ENCODE measurements at places on chromosomes 1 and 21.

DNA sequence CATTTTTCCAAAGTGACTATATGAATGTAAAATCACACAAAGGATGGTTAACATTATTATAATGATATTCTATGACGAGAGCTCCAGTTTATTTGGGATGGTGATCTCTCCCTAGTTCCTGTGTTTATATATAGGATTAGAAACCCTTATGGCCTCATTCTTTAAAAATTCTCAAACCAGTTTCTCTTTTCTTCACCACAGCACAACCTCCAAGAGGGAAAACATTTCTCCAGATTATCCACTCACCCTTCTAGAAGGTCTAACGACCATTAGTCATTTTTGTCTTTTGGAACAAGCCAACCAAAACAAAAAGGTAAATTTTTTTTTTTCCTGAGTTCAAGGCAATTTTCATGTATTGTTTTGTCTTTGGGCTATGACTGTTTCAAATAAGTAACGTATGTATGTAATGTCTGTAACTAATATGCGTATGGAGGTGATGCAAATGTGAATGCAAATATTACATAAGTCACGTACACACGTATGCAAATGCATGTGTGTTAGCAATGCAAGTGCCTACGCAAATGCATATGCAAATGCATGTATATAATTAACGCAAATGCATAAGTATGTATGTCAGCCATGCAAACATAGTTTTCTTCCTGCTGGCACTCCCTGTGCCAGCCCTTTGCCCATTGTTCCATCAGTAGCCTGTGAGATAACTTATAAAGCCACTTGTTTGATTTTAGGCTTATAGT is 72.5 kb upstream of the MORC3 start:
- no peak for DNase-seq

GRCh38 chr21:44865561-44866280 is 7.8 kb downstream of the PTTG1IP start:
- no peak for DNase-seq

DNA sequence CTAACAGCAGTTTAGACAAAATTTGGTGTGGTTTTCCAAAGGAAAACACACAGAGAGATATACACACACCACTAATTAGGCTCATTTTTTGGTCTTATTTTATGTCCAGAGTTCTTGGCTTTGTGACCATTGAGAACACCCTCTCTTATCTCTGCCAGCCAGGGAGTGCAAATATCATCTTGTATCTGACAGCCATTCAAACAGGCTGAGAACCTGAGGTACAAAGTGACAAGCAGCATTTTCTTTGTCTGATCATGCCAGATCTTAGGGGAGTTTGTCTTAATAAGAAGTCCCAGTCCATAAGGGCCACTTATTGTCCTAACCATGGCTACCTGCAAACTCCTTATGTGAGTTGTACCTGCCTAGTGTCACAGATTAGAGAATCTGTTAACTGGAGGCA is 1165.2 kb downstream of the BRINP3 start:
- DNase-seq = no peak

DNA sequence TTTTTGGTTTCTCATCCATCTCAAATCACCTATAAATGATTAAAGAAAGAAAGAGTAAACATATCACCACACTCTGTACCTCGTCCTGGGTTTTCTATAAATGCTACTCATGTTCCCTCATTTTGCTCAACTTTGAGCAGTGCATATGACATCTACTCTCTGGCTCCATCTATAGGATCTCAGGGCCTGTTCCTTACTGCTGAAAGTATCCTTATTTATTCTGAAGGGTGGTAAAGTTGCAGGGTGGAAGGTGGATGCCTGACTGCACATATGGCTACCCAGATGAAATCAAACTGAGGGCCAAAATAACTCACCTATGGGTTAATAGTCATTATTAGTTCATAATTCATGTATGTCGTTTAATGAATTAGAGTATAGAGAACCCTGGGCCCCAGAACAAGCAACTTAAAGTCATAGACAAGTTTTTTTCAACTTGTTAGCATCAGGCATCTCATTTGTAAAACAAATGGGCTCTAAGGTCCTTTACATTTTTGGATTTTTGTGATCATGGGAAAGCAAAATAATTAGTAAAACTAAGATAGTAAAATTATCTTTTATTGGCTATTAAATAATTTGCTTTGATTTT is 46.5 kb downstream of the NCF2 start:
- DNase-seq = no peak

GRCh38 chr1:12542138-12542465 is 75.9 kb downstream of the DHRS3 start:
- DNase-seq = no peak

- DNase-seq = no peak
Measured at GRCh38 chr1:221829327-221830015, 87.6 kb upstream of the DUSP10 start.

DNA sequence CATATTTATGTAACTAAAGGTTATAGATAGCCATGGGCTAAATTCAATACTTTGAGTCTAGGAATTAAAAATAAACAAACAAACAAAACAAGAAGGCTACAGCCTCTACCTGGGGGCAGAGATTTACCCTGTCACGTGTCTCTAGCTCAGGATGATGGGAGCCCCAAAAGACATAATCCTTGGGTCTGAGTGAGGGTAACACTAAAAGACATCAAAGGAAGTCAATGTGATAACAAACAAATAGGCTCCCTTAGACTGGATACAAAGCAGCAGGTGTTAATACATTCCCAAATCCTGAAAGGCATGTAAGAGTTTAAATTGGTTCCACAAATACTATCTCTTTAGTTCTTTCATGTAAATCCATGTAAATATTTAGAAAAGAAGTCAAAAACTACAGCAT is 10.7 kb downstream of the MYSM1 start:
- DNase-seq = no peak

GRCh38 chr21:14677639-14678179 is 131.6 kb upstream of the SAMSN1 start:
- no peak for DNase-seq

GRCh38 chr21:35512346-35512745 is 463.2 kb upstream of the RUNX1 start:
- no peak for DNase-seq

DNA sequence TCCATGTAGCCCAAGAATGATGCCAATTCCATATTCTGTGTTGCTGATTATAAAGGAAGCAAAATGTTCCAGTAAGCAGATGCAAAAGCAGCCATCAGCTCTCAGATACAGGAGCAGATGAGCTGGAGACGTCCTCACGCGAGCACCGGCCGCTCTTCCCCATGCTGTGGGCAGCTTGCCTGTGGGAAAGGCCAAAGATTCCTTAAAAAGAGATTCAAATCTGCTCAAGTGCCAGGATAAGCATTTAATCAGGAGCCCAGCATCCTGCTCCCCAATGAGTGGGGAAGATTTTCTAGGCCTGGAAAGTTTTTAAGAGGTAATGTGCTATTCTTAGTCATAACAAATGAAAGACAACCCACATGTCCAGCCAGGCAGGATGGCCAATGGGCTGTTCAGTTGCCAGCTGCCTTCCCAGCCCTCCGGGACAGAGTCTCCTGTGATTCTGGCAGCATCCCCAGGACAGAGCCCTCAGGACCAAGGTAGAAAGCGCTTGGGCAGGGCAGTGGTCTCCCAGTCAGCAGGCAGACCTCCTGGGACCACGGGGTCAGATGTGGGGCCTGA is 108.2 kb upstream of the TMPRSS2 start:
- no peak for DNase-seq

DNA sequence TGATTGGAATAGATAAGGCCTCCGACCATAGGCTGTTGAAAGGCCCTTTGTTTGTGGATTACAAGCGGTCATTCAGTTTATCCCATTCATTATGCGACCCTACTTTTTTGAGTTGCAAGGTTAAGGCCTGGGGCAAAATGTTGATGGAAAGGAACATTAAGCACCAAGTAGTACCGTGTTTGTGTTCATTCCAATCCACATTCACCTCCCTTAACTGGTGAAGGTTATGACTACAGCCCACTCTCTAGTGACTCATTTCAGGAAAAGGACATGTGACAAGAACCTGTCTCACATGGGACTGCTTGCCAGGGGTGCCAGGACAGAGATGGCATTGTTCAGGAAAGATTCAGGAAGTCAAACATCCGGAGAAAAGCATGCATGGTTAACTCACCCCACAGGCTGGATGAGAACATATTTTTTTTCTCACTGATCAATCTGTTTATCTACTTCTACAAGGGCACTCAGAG is 81.6 kb downstream of the CD58 start:
- DNase-seq = peak; percentile 34

GRCh38 chr1:23558140-23558871 is 995 bp downstream of the ID3 start:
- no peak for DNase-seq

DNA sequence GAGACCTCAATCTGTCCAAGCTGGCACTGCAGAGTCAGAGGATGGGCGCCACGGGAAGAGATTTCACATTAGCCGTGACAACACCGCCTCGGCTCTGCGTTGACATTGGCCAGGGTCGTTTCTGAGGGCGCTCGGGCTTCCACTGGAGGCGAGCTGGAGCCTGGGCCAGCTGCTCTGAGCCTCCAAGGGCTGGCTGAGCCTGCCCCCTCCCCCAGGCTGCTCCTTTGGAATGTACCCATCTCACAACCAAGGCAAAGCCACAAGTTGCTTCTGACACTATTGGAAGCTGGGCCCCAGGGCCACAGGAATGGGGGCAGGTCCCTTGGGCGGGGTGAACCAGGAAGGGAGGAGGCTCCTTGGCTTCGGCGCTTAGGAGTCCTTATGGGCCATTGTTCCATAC is 12.7 kb downstream of the GPR3 start:
- no peak for DNase-seq

- DNase-seq = no peak
Measured at GRCh38 chr1:167209044-167209443, 11.6 kb upstream of the POU2F1 start.

DNA sequence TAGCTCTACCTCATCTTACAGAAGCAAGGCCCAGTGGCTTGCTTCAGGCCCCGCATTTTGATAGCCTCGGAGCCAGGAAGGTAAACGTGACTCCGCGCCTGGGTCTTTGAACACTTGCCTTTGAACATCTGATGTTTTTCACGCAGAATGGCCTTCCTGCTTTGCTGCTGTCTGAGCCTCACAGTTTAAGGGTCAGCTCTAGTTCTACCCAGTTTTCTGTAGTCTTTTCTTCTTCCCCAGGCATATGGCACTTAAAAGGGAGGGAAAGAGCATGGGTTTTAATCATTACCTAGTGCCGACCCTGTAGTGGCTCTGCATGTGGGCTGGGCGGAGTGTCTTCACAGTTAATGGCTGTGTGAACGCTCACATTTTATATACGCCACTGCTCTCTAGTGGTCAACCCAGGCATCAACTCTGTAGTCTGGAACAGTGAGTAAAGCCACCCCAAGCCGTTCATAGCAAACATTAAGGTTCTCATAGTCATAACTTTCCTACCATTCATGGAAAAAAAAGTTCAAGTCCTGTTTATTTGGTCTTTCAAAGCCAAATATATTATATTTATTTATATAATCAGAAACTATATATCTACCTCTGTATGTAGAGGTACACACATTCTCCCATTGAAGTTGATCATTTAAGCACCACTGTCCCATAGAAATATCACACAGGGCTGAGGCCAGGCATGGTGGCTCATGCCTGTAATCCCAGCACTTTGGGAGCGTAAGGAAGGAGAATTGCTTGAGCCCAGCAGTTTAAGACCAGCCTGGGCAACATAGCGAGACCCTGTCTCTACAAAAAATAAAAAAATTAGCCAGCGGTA is 78.1 kb downstream of the IER5 start:
- peak; percentile 27 for DNase-seq

DNA sequence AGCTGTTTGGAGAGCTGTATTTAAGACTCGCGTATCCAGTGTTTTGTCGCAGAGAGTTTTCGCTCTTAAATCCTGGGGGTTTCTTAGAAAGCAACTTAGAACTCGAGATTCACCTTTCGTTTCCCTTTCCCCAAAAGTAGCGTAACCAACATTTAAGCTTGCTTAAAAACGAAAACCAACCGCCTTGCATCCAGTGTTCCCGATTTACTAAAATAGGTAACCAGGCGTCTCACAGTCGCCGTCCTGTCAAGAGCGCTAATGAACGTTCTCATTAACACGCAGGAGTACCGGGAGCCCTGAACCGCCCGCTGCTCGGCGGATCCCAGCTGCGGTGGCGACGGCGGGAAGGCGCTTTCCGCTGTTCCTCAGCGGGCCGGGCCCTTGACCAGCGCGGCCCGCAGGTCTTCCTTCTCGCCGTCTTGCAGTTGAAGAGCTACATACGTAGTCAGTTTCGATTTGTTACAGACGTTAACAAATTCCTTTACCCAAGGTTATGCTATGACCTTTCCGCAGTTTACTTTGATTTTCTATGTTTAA is 1.9 kb downstream of the OLIG1 start:
- DNase-seq = no peak

DNA sequence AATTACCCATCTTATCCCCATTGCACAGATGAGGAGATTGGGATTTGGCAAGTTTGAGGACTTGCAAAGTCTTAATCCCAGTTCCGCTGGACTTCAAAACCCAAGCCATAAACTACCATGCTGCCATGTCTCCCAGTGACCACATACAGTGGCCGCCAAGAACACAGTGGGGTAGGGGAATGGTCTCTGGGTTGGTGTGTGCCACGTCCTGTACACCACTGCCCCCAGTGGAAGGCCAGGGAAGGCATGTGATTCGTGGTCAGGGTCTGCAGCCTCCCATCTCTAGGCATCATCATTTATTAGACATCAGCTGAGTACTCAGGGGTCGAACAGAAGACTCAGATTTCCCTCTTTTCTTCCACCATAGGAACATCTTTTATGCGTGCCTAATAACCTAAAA is 76.0 kb downstream of the MAN1C1 start:
- DNase-seq = no peak

- no peak for DNase-seq
Measured at GRCh38 chr1:6962996-6963911, 178.0 kb downstream of the CAMTA1 start.

GRCh38 chr1:47495176-47495713 is 57.4 kb downstream of the FOXD2 start:
- no peak for DNase-seq

DNA sequence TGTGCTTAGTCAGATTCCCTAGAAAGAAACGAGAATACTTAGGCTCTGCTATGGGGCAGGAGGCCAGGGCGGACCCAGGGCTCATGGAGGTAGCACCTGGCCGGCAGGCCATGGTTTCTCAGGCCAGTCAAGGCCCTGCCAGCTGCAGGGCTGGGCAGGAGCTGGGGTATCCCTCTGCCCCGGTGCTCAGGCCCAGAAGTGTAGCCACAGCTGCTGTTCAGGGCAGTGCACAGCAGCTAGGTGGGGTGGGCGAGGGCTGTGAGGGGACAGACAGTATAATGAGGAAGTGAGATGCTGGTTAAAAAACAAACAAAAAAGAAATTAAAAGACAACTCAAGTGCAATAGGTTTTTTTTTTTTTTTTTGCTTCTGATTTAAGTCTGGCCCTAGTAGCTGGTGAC is 34.0 kb upstream of the EDN2 start:
- no peak for DNase-seq

- no peak for DNase-seq
Measured at GRCh38 chr1:223091896-223092295, 51.2 kb downstream of the TLR5 start.
